ENCODE measurements at places on chromosomes 7 and 10.

DNA sequence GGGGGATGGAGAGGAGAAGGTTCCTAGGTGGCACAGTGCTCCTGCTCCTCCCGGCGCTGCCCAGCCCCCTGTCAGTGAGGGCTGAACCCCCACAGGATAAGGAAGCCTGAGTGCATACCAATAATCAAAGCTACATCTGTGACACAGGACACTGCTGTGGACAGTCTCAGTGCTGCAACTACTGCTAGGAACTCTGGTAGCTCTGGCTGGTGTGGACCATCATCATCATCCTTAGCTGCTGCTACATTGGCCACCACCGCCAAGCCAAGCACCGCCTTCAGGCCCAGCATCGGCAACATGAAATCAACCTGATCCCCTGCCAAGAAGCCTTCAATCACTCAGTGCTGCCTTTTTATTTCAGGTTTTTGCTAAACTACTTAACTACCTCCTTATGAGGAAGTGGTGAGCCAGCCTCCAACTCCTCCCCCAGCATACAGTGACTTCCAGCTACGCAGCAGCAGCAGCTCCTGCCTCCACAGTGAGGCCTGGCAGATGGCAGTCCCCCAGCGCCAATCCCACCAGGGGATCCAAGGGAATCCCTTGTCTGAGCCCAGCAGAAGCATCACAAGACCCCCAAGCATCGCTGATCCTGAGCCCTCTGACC, 32.1 kb upstream of the SLC26A4 start:
- no peak for DNase-seq

- DNase-seq, result peak; percentile 77
These were observed 51.3 kb downstream of the PWWP2B start for GRCh38 chr10:132448248-132448731.

DNA sequence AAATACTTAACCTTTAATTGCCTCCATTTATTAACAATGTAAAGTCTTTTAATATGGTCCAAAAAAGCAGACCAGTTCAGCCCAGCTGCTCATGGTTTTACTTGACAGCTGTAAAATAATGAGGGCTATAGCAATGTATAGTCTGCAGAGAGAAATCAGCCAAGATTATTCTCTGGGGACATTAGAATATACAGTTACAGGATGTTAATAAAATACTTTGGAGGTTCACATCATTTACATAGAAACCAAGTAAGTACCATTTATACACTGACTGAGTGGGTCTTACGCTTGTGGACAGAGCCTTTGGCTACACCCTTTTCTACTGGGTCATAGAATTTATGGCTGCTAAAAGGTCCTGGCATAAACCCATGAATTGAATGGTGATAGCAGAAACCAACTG, 340.7 kb upstream of the CELF2 start:
- no peak for DNase-seq

- no peak for DNase-seq
These were observed 22.2 kb upstream of the UNCX start for GRCh38 chr7:1210321-1210978.

DNA sequence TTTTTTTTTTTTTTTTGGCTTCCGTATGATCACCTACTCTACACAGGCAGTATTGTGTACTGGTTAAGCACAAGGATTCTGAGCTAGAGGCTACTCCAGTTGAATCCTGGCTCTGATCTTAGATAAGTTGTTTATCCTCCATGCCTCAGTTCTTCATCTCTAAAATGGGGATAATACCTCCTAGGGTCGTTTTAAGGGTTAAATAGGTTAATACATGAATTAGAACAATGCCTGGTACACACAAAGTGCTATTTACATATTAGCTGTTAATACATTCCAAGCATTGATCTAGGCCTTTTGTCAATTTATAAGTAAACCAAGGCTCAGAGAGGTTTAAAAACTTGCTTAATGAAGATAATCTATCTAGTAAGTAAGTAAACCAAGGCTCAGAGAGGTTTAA, 59.0 kb downstream of the ST7 start:
- no peak for DNase-seq

DNA sequence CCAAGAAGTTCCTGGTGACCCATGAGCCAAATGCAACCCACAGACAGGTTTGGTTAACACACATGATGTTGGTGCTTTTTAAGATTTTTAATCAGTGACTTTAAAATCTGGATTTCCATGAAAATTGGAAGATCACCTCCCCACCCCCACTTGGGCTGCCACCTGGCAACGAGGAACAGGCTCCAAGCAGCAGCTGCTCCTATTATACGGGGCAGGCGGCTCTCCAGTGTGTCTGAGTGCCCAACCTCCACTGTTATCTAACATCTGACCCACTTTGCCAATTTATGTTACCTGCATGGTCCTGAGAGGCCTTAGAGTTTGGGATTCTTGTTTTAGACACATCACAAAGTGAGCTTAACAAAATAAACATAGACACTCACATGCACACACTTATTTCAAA, 56.4 kb downstream of the SGMS1 start:
- DNase-seq, result no peak

DNA sequence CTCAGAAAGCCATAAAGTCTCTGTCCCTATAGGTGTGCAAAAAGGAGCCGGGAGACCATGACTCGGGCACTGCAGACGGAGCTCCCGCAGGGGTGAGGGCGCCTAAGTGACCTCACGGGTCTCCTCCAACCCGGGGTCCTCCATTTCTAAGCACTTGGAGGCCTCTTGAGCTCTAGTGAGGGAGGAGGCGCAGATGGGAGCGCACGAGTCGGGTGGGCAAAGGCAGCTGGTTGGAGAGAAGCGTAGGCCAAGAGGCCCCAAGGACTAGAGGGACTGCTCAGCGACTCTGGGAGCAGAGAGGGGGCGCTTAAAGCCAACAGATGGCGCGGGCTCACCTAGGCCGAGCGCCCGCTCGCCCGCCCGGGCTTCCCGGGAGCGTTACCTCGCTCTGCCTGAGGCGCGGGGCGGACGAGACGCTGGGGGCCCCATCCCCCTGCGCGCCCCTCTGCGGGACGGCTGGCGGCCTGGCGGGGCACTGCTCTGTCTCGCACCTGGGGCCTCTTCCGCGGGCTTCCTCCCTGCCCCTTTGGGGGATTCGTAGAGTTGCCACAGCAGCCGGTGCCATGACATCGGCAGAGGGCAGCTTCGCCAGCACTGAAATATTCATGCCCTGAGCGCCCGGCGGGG, 523 bp upstream of the CDH23 start:
- DNase-seq, result peak; percentile 27

- DNase-seq, result no peak
These were observed 343.6 kb upstream of the MGMT start for GRCh38 chr10:129123428-129123827.

DNA sequence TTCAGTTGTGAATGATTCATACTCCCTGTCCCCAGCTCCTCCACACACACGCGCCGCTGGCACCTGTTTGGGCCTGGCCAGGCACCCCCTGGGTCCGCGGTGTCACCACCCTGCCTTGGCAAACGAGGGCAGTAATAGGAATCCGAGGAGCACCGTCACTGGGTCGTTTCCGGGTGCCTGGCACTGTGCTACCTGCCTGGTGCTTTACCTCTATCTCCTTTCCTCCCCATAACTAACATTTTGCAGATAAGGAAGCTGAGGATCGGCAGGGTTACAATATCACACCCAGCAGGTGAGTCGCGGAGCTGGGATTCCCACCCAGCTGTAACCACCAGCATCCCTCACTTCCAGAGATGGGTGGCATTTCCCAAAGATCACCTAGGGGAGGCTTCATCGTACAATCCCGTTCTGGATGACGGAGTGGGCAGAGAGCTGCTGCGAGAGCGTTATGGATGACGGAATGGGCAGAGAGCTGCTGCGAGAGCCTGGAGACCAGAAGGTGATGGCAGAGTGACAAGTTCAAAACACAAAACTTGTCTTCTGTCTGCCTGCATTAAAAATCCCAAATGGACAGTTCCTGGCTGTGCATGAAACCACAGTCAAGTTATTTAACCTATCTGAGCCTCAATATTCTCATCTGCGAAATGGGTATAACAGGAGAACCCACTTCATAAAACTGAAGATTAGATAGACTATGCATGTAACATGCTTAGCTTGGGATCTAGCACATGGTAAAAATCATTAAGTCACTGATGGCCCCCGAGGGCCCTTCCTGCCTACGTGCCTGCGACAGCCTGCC, 1.1 kb upstream of the HSPA12A start:
- DNase-seq, result no peak

DNA sequence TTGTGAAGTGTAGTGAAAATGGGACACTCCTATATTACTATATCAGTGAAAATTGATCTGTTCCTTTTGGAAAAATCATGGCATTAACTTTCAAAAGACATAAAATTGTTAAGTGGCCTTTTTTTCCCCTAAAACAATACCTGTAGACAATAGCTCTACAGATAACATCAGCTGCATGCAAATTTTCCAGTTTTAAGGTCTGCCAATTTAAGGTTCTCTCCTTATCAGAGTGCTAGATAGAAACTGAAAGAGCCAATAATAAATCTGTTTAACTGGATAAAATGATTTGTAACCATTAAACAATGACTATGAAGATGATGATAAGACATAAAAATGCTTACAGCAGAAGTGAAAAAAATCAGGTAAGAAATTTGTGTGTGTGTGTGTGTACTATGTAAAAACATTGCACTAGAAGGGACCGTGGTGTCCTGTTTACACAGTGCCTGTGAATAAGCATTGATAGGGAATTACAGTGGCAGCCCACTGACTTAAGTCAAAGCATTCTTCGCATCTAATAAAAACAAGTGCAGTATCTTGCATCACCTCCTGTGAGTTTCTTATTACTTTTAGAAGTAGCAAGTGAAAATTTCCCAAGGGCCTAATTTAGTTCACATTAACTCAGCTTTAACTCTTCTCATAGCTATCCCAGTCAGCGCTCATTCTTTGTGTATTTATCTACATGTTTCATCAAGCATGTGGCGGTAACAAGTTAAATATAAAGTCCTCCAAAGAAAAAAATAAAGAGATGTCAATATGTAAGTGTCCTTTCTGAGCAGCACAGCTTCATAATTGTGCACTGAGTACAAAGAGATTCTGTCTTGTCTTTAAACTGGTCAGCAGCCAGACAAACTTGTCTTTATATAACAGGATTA, 261.9 kb downstream of the ARL4A start:
- no peak for DNase-seq

- DNase-seq, result peak; percentile 59
These were observed 63.7 kb upstream of the STEAP1B start for GRCh38 chr7:22563621-22564241.

GRCh38 chr7:28407651-28408050, 4.7 kb upstream of the CREB5 start:
- DNase-seq, result no peak

DNA sequence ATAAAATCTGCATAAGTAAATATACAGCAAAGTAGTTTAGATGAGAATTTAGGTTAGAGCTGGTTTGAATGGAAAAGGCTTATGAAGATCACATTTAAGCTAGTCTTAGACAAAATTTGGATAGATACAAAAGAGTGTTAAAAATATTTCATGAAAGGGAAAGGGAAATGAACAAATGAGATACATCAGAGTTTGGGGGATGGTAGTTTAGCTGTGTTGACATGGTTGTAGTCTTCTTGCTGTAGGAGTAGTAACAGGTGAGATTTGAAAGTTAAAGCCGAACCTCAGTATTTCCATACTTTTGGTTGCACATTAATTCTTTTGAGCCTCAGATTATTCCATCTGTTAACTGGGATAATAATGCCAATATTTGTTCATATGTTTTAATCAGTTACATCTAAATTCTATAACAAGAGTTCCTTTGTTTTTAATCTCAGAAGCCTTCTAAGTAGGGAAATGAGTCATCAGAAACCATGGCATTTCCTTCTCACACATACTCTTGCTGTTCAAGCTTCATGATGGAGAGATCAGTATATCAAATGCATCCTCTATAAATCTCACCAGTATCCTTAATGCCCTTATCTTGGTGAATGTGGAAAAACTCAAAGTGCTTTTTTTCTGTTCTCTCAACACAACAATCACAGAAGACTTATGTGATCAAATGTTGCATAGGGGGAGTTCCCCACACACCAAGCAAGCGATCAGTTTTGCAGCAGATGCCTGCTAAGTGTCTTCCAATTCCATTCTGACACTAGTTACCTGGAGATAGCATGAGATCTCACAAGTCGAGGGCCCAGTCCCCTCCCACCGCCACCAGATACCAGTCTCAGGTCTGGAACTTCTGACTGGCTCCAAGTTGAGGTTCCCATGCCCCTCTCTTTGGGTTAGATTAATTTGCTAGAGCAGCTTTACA, 84.7 kb downstream of the MAPK8 start:
- DNase-seq, result peak; percentile 7

- no peak for DNase-seq
These were observed 5.4 kb upstream of the CEP41 start for GRCh38 chr7:130446259-130446658.

GRCh38 chr10:70197235-70197945, 27.1 kb upstream of the SAR1A start:
- DNase-seq, result no peak

DNA sequence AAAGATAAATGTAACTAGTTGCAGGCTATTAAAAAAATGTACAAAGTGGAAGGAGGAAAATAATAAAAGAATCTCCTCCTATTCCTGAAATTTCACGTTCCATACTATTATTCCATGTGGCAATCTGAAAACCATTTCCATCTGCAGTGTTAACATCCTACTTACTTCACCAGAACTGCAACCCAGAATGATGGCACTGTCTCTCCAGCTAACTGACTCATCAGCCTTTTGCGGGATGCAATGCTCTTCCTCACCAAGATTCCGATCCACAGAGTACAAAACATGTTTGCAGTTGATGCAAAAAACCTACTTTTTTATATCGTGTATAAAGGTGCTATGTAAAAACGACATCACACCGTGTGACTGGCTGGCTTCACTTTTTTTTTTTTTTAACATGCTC, 50.8 kb downstream of the ESYT2 start:
- DNase-seq, result no peak

- no peak for DNase-seq
These were observed 25.5 kb upstream of the PCBD1 start for GRCh38 chr10:70913893-70914240.

- DNase-seq, result no peak
These were observed 4.4 kb upstream of the STEAP4 start for GRCh38 chr7:88310956-88311674.

- DNase-seq, result no peak
These were observed 1148.5 kb upstream of the AUTS2 start for GRCh38 chr7:68449816-68450215.

GRCh38 chr10:128268015-128268722, 141.9 kb upstream of the MKI67 start:
- peak; percentile 19 for DNase-seq

DNA sequence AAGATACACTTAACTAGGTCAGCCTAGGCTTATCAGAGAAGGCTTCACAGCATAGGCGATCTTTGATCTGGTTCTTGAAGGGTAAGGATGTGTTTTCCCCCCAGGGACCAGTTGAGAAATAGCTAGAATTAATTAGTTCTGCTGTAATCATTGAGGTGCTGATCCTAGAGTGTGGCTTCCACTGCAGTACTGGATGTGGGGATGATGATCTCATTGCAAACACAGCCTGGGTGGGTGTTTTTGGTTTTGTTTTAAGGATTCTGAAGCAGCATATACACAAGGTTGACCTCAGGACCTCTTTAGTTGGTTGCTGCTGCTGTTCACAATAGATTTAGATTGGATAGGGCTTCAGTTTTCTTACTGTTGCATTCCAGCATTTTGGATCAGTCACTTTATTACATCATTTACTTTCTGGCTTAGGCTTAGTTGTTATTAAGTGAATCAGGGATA, 159.7 kb downstream of the AUTS2 start:
- no peak for DNase-seq

Measured in stimulated activated CD4-positive, alpha-beta T cell treated with anti-CD3 and anti-CD28 coated beads, Interleukin-1b, Interleukin-23, amount 100 ng/mL, for 48 hours (primary cell).